Kidney capillary endothelial cell (primary cell): ENCODE measurements at places on chromosomes 5 and 9.

DNA sequence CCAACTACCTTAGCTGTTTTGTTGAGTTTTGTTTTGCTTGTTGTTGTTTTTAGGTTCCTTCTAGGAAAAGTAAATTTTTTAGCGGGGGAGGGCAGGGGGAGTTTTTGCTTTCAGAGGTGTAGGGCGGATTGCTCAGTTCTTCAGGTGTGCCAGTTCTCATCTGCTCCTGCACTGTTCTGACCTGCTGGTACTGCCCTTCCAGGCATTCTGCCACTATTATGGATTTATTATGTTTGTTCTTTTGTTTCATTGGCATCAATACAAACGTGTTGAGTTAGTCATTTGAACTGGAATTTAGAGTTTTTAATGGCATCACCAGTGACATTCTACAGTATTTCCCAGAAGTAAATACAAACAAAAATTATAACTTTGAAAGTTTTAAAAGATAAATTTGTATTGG, 26.0 kb downstream of the ERCC6L2 start:
- no peak for DNase-seq

- DNase-seq = no peak
These were observed 1.3 kb upstream of the CDHR2 start for GRCh38 chr5:176547802-176548201.

DNA sequence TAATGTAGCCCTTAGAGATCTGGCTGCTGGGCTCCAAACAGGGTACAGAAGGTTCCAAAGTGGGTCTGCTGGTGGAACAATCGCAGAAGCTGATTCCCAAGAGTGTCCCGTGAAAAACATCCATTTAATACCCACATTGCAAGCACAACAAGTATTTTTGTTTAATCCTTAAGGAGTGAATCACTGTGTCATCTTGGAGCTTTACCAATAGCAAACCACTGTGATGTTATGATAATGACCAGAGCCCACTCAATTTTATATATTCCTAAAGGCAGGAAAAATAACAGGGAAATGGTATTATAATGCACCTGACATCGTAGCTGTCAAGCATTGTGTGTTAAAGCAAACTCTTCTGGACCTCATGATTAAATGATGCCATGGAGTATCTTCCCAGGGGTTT, 291.9 kb downstream of the FBXL7 start:
- no peak for DNase-seq

- no peak for DNase-seq
These were observed 579 bp upstream of the ASTN2 start for GRCh38 chr9:117415358-117415914.

GRCh38 chr9:125889112-125889475, 141.9 kb downstream of the PBX3 start:
- no peak for DNase-seq

GRCh38 chr9:128684325-128685199, 4.5 kb upstream of the SET start:
- peak; percentile 48 for DNase-seq

GRCh38 chr9:137069508-137070091, 757 bp downstream of the SAPCD2 start:
- DNase-seq = no peak

- DNase-seq = no peak
These were observed 390.3 kb upstream of the MEF2C start for GRCh38 chr5:89273289-89273688.

DNA sequence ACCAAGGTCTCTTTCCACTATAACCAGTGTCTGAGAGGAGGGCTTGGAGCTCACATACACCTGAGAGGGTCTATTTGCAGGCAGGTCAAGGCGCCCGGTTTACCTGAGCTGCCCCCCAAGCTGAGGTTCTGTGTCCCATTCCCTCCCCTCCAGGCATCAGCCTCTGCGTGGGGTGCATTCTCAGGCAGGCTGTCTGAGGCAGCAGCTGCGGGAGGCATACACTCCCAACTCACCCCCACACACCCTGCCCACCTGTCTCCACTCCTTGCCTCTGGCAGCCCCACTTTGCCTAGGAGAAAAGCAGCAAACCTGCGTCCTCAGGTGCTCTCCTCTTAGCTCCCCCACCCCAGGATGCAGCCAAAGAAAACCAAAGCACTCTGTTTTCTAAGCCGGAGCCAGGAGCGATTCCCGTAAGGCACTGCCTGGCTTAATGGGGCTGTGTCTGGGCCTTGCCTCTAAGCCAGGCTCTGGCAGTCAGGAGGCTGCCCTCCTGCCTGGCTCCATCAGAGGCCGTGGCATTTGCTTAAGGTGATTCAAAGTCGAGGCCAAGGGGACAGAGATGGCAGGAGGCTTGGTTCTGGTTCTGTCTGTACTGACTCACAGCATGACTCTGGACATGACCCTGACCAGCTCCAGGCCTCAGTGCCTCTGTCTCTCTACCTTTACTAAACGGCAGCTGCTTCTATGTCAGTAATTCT, 139.2 kb upstream of the TRIM32 start:
- DNase-seq = no peak

GRCh38 chr9:15572200-15572770, 19.4 kb downstream of the CCDC171 start:
- DNase-seq = no peak

DNA sequence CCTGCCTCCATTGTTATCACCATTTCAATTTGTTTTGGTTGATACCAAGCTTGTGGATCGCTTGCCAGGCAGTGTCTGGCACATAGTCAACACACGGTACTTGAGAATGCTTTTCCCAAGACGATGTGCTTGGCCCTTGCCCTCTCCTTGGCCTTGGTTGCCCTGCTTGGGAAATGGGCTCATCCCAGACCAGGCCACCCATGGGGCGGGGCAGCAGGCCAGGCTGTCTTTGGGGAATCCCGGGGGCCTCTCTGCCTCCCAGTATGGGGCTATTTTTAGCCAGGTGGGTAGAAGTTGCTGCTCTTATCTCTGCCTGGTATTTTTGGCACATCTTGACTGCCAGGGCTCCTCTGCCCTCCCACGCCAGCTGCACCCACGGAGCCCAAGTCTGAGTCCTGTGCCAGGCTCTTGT, 49.9 kb downstream of the LMX1B start:
- no peak for DNase-seq

DNA sequence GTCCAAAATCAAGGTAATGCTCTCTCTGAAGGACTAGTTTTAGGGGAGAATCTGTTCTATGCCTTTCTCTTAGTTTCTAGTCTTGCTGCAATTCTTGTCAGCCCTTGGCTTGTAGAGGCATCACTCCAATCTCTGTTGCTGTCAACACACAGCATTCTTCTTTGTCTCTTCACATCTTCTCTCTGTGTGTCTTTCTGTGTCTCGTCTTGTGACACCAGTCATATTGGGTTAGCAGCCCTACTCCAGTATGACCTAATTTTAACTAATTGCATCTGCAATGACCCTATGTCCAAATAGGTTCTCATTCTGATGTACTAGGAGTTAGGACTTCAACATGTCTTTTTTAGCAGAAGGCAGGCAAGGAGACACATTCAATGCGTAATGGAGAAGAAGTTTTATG, 1110.6 kb downstream of the DTWD2 start:
- no peak for DNase-seq

DNA sequence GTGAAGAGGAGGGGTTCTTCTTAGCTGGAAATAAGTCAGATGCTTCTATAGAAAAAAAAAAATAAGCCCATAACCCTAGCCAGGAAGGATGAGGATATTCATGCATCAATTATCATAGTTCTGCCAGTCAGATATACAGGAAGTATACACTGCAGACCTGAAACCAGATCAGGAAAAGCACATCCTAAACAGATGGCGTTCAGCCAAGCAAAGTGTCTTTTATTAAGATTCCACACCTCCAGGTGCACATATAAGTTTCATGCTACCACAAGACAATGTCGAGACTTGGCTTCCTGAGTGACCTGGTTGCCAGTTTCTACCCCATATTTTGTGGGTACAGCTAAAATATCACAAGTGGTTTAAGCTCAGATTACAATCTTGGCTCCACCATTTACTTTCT, 108.3 kb downstream of the CETN3 start:
- DNase-seq = no peak

GRCh38 chr9:111484572-111484894, 350 bp upstream of the ECPAS start:
- no peak for DNase-seq

DNA sequence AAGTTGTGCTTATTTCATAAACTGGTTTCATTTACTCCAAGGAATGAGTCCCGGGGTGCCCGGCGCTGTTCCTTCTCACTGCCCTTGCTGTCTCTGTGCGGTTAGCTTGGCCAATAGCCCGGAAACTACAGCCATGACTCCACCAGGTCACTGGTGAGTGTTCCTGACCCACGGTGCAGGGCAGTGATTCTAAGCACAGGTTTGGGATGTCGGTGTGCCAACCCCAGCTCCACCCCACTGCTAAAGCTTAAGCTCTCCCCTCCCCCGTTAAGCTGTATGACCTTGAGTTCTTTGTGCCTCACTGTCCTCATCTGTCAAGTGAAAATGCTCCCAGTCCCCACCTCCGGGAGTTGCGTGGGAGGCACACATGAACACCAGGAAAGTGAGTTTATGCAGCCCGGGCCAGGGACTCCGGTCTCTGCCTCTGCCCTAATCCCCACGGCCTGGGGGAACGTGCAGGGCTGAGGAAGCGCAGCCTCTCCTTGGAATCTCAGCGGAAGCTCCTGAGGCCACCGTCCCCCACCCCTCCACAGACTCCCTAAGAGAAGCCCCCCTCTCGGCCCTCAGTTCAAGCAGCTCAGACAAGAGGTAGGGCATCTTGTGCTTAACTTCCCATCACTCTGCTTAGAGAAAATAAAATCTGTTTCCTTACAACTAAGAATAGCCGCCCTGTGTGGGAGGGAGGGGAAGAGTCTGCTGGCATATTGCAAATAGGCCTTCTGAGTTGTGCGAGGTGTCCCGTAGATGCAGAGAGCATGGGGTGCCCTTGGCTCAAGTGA, 92.0 kb upstream of the RAI14 start:
- no peak for DNase-seq

DNA sequence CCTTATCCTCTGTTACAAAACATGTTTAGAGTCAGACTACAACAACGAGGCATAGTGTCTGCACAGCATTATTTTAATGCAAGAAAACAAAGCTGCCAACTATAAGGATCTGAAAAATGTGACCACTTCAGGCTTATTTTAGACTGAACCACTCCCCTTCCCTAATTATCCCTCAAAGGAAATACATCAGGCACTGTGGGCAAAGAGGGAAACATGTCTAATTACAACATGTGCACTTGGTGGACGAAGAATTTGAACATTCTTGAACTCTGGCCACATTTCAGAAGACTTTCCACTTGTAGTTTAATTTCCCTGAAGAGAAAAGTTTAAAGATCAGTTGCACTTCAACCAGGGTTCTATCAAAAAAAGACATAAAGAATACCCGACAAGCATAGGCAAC, 3.8 kb downstream of the MTMR12 start:
- no peak for DNase-seq

- DNase-seq = peak; percentile 100
These were observed 130.3 kb downstream of the RGS3 start for GRCh38 chr9:113593682-113594281.

- no peak for DNase-seq
These were observed 69.8 kb upstream of the VCAN start for GRCh38 chr5:83401775-83402174.

GRCh38 chr9:135413461-135413860, 66.1 kb upstream of the PPP1R26 start:
- DNase-seq = no peak

DNA sequence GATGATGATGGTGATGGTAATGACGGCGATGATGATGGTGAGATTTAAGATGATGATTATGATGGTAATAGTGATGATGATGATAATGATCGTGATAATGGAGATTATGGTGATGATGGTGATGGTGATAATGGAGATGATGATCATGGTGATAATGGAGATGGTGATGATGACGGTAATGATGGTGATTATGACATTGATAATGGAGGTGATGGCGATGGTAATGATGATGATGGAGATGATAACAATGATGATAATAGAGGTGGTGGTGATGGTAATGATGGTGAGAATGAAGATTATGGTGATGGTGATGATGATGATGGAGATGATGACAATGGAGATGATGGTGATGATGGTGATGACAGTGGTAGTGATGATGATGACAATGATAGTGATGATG, 69.7 kb downstream of the MED10 start:
- no peak for DNase-seq

DNA sequence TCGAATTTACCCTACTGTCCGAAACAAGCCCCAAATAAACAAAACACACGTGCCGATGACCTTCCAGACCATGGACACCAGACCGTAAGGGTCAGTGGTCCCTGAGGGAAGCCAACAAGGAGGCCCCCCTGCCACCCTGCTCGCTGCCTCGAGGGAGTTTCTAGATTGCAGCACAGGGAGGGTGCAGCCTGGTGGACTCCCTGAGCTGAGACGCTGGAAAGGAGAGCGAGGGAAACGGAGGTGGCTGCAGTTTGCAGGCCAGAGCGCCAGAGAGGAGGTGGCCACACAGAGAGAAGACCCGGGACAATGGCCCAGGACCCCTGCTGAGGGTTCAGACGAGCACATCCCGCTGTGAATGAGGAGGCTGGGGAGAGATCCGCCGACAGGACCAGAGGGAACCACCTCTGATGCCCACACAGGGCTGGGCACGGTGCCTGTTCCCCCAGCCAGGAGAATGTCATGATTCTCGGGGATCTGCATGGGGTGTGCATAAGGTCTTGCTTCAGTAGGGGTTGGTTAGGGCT, 48.9 kb downstream of the SLC6A3 start:
- no peak for DNase-seq

- no peak for DNase-seq
These were observed 13.9 kb upstream of the CTNNAL1 start for GRCh38 chr9:109027176-109027575.

DNA sequence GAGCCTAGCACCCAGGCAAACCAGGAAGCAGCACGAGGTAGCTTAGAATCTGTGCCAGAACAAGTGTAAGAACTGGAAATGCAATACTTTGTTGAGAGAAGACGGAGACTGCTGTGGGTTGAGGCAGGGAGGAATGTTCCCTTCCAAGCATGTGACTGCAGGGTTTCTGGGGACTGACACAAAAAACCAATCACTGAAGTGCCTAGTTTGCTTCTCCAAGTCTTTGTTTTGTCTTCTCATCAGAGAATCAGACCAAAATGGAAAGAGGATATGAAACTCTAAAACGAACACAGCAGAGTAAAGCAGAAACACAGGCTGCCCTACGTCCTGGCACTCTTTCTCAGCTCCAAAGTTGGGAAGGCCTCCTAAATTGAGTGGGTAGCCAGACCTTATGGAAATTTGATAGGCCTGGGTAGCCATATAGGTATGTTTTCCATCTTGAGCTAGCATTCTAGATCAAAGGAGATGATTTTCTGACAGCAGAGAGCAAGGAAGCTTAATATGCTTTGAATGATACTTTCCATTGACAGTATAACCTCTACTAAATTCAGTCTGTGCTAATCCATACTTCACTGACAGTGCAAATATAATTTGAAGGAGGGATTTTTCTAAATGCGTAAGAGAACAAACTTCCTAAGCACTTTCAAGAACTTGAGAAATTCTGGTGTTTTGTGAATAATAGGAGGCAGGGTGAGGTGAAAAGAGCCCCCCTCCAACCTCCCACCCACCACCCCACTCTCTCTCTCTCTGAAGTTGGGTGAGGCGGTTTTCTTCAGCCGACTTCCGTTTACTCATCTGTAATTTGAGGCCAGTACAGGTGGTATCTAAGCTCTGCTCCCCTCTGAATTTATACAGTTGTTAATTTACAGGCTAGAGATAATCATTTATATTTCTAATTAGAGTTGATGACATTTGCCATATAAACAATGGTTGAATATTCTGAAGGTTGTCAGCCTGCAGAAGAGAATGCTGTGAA, 5.5 kb downstream of the ADRB2 start:
- DNase-seq = no peak
